CD4-positive, alpha-beta T cell treated with Interferon gamma for 1 hour (primary cell): ENCODE measurements at places on chromosomes 2 and 18.

DNA sequence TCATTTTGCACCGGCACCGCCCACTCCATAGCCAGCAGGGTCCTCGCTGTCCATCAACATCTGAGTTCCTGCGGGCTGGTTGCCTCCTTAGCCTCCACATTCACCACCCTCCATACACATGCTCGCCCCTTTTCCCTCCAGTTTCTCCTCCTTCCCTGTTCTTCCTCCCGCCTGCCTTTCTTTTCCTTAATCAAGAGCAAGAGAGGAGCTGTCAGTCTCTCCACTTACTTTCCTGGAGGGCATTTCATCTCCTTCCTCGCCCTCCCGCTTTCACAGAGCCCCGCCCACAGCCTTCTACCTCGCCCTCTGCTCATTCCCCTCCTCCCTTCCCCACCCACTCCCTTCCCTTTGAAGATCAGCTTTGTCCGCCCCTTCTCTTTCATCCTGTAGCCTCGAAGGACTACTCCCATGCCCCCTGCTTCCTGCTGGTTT is 13.8 kb upstream of the ZBTB7C start:
- no peak for DNase-seq

GRCh38 chr2:143139835-143140393 is 10.7 kb downstream of the ARHGAP15 start:
- DNase-seq: no peak

DNA sequence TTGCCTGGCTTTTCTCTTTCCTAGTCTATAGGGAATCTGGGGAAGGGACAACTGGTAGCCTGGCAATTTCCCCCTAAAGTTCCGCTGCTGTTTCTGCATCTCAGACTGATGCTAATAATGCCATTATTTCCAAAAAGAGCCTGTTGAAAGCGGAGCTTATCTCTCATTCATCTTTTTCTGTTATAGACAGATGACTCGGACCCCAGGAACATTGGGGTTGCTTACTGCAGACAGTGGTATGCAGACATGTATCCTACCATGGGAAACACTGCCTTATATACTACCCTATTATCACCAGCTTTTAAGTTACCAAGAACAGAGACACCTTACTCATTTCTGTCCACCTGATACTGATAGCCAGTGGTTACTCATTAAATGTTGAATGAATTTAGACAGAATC is 15.3 kb downstream of the ETAA1 start:
- no peak for DNase-seq

DNA sequence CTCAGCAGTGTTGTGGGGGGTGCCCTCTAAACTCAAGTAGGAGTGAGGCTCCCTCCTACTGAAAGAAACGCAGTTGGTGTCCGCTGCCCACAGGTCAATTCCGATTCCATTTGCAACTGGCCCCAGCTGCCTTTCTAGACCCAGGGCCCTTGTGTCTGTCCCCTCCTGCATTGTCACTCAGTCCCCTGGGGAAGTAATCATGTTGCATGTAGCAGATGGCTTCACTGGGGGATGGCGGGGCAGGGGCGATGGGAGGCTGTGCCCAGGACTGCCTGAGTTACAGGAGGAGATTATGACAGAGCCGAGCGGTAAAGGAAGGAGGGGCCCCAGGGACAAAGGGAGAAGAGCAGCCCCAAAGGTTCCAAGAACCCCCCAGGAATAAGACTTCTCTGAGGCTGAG is 62.5 kb upstream of the SH3RF3 start:
- no peak for DNase-seq
